ENCODE measurements at places on chromosomes 4 and X.

- no peak for DNase-seq
Observed at GRCh38 chr4:80115368-80116181, 42.5 kb upstream of the ANTXR2 start.

- no peak for DNase-seq
Observed at GRCh38 chrX:41542135-41542534, 95.0 kb downstream of the NYX start.

GRCh38 chr4:138671606-138672084, 343.9 kb upstream of the NOCT start:
- no peak for DNase-seq

DNA sequence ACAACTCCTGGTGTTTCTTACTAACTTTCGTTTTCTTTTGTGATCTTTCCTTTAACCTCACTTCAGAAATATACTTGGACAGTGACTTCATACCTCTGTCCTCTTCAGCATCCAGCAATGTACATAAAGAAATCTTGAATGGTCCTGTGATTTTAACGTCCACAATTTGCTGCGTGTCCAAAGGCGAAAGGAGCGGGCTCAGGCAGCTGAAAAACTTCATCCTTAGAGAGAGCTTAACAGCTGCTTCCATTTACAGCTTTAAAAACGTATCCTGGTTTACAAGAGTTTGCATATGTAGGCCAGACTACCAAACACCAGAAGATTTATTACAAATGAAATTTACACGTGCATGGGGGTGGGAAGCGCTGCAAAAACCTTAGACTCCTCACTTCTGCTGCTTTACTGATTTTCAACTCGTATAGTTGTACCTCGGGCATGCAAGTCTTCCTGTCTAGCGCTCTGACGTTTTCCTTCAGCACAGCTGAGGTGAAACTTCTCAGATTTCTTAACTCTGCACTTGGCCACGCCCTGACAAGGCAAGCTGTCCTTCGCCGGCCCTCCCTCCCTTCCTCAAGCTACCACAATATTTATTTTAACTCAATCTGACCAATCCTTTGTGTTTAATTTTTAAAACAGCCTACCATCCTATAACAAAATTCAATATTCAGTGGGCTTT, 406.4 kb downstream of the FAM47A start:
- DNase-seq = no peak

GRCh38 chrX:67693928-67694327, 150.1 kb downstream of the AR start:
- no peak for DNase-seq

DNA sequence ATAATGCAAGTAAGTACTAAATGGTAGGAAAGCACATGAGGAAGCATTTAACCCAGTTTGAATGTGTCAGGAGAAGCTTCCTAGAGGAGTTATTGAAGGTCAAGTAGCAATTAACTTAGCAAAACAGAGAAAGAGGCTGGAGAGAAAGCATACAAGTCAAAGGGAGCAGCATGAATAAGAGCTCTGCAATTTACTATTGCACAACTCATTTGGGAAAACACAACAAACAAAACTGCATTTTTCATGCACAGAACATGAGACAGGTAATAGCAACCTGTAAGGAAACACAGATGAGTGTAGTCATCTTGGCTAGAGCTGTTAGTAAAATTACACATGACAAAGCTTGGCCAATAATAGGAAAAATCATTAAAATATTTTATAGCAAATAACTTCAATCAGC, 538.1 kb downstream of the PPP4R3C start:
- no peak for DNase-seq

DNA sequence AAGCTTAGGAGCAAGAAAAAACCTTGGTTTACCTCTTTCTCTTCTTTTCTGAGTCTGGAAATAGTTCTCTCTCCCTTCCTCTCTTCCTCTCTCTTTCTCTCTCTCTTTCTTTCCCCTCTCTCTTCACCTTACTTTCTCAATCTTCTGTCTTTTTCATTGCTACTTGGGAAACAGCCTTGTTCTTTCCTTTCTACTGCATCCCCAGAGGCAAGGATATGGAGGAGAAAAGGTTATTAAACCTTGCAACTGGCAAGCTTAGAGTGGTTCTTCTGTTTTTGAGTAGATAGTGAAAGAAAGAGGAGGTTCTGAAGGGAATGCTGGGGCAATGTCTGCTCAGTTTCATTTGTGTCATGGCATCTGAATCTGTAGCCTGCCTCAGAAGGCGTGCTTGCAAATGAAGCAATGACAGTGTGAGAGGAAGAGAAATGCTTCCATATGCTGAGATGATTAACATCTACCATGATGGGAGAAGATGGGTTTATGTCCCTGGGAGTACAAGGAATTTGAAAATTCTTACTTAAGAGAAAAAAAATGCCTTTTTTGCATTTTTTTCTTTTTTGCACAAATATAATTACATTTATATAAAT, 190.6 kb downstream of the CEP135 start:
- no peak for DNase-seq

GRCh38 chr4:184688447-184688846, 38.9 kb downstream of the PRIMPOL start:
- DNase-seq = no peak

GRCh38 chrX:153061732-153062131, 5.5 kb downstream of the PNMA3 start:
- no peak for DNase-seq

GRCh38 chr4:87465739-87466366, 43.5 kb downstream of the NUDT9 start:
- no peak for DNase-seq

- DNase-seq = no peak
Observed at GRCh38 chr4:76426272-76426671, 5.3 kb upstream of the CCDC158 start.

- DNase-seq = no peak
Observed at GRCh38 chr4:172850838-172851237, 317.8 kb upstream of the GALNT7 start.

- no peak for DNase-seq
Observed at GRCh38 chrX:44674906-44675305, 132.2 kb upstream of the FUNDC1 start.

DNA sequence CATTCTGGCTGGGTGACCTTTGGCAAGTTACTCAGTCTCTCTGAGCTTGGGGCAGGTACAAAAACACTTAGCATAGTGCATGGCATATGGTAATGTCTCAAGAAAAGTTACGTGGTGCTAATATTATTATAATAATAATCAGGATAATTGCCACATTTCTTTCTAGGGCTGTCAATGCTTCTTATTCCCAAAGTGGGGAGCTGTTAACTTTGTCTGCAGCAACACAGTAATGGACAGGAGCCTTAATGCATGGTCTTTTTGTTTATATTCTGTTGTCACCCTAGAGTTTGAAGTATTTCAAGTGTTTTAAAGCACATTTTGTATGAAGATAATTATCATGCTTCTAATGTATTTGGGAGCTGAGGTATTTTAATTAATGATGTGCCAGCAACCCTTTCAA, 121.8 kb downstream of the FHIP1A start:
- DNase-seq = no peak

DNA sequence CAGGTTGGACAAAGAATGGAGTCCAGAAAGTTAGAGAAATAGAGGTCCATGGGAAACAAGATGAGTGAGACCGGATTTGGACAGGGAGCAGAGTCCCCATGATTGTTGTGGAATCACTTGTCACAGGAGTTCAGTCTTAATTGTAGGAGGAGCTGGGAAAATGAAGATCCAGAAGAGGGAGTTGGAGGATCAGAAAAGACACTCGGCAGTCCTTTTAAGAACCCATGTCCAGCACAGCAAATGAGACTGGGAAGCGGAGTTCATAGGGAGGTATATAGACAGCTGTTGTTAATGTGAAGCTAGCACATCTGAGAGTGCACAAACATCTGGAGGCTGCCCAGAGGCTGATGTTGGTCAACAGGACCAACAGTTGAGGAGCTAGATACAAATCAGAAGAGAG, 111.4 kb upstream of the RXFP1 start:
- no peak for DNase-seq

GRCh38 chrX:151169783-151170182, 6.6 kb upstream of the GPR50 start:
- no peak for DNase-seq

GRCh38 chrX:14802943-14803710, 69.7 kb downstream of the FANCB start:
- DNase-seq = no peak

DNA sequence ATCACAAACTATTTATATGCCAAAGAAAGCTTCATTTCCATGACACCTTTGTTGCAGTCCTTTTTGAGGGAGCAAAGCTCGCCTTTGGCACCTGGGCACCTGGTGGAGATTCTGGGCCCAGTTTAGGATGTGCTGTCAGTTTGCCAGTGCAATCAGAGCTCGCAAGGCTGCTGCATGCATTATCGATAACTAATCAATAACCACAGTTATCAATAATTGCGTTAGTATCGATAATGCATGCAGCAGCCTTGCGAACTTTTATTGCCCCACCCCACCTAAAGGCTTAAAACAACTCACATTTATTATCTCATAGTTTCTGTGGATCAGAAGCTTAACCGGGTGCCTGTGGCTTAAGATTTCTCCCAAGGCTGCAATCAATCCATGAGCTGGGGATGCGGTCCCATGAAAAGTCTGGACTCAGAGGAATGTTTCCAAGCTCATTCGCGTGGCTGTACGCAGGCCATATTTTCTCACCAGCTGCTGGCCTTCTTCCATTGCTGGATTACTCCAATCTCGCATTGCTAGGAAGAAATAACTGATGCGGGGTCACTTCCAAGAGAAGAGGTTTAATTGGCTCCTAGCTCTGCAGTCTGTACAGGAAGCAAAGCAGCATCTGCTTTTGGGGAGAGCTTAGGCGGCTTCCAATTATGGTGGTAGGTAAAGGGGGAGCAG, 6.2 kb upstream of the AFAP1 start:
- DNase-seq = no peak

DNA sequence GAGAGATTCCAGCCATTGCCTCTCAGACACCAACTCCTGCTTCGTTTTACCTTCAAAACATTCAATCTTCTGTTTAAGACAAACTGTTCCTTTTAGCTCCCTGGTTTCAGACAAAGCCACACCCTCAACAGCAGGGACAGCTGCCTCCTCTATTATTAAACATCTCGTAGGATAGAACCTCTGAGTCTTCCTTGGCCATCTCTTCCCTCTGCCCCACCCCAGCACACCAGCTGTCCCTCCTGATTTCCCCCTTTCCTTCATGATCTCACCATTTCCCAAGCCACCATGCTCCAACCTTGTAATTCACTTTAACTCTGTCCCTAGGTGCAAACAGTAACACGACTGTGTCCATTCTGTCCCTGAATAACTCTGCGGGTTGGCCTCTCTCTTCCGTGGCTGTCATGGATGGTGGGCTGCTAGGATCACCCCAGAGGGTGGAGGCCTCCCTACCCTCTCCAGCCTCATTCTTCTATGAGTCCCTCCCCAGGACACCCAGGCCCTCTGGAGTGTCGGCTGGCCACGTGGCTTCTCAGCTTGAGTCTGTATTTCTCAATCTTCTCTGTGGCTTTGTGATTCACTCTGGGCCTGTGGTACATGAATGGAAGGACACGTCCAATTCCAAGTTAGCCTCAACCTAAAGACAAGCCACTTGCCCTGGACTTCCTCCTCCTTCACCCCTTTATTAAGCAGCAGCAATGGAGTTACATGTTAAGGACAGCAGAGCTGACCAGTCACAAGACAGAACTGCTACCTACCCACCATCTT, 349.9 kb downstream of the FBXW7 start:
- no peak for DNase-seq

DNA sequence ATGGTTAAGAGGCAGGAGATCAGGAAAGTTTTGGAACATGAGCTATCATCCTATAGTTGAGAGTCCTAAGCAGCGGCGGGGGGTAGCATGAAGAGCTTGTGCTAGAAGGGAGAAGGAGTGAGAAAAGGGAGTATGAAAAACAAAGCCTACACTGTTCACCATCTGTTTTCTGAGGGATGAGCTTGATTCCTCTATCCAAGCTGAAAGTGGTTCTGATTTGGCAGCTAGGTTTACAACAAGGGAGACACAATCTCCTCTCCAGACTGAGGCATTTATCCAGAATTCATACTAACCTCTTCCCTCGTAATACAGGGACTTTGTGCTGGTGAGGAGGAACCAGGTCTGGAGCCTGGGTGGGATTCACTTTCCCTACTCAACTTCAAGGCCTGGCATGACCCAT, 23.5 kb downstream of the TSC22D3 start:
- DNase-seq = no peak

DNA sequence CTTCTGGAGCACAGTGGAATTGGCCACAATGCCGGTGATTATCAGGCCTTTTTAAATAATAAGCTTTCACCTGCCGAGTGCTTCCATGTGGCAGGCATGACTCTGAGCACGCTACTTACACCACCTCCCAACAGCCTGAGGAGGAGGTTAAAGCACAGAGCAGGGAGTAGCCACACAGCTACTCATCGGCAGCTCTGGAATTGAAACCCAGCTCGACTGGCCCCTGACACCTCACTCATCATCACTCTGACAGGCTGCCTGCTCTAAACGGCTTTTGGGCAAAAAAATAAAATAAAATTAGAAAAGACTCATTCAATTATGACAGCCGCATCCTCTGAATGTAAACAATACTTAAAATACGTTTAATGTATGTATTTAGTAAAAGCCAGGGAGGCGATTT, 326.4 kb upstream of the NOCT start:
- no peak for DNase-seq

- no peak for DNase-seq
Observed at GRCh38 chr4:131091896-131092295, 1995.9 kb downstream of the C4orf33 start.

GRCh38 chr4:183658362-183659028, 490 bp downstream of the RWDD4 start:
- peak; percentile 12 for DNase-seq

- DNase-seq = no peak
Observed at GRCh38 chr4:116066711-116067245, 953.4 kb upstream of the NDST4 start.

DNA sequence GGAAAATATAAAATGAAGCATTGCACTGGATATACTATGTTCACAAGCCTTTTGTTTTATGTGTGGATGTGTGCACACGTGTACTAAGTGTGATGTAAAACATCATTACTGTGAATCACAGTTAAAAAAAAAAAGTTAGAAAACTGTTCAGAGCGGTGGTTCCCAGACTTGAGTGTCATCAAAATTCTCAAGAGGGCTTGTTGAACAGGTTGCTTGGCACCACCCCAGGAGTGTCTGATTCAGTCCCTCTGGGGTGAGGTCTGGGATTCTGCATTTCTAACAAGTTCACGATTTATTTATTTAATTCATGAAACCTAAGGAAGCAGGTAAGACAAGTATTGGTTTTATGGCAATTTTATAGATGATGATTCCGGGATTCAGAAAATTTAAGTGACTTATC, 1.8 kb downstream of the CENPU start:
- no peak for DNase-seq

DNA sequence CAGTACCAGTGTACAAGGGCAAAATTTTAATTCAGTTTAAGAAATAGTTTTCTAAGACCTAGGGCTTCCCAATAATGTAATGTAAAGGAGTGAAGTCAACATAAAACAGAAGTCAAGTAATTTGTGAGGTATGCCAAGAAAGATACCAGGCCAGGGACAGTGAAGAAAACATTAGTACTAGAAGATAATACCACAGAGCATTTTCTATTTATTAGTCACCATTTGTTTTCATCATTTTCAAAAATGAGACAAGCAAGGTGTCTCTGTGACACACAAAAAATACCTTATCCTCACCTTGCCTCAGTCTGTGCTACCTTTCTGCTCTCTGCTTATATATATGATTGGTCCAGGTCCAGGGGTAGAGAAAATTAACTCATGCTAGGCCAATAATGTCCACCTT, 46.8 kb downstream of the VEGFC start:
- no peak for DNase-seq

GRCh38 chrX:2242980-2243379, 257.8 kb downstream of the DHRSX start:
- no peak for DNase-seq

Measured in stimulated activated CD8-positive, alpha-beta memory T cell treated with anti-CD3 and anti-CD28 coated beads, Interleukin-12 subunit alpha, Interleukin-12 subunit beta, amount 100 ng/mL, for 4 hours (primary cell).